ENCODE measurements at places on chromosomes 5 and 9.

GRCh38 chr5:150904479-150905311, at the start of gene ZNF300:
ZNF300 (minus strand) TSS chr5:150904980; CDS start chr5:150903155, 1,825 bp downstream.
- peak; percentile 83 for DNase-seq

GRCh38 chr9:32382565-32383320, 1.7 kb upstream of the ACO1 start:
- DNase-seq: no peak

- no peak for DNase-seq
Observed at GRCh38 chr9:93909242-93909616, 45.9 kb downstream of the BARX1 start.

DNA sequence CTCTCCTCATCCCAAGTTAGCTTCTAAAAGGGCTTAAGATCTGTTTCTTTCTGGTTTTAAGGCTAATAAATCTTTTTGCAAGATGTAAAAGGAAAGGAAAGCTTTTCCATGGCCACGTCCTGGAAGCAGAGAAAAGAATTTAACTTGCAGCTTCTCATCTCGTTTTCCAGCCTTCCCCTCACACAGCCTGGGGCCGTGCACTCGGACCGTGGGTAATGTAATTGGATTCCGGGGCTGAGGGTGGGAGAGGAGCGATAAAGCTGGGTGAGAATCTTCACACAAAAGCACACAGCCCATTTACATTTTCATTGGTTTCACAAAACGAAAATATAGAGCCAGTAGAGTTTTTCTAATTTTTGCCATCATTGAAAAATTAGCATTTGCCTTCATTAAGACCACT, 91.2 kb downstream of the IRX2 start:
- DNase-seq: no peak

GRCh38 chr5:155455791-155456514, 442.4 kb downstream of the KIF4B start:
- no peak for DNase-seq

DNA sequence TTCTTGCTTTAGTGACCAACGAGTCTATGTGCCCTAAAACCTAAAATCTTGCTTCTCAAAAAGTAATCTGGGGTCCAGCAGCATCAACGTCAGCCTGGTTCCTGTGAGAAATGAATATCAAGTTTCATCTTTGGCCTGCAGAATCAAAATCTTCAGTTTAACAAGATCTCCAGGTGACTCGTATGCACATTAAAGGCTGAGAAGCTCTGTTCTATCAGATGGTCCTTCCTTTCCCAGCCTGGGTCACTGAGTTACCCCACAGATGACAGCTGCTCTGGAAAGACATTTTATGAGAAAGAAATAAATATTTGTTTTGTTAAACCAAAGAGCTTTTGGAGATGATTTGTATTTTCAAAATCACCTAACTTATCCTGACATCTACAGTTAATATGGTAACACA, 75.8 kb downstream of the ADAMTSL1 start:
- DNase-seq: no peak

DNA sequence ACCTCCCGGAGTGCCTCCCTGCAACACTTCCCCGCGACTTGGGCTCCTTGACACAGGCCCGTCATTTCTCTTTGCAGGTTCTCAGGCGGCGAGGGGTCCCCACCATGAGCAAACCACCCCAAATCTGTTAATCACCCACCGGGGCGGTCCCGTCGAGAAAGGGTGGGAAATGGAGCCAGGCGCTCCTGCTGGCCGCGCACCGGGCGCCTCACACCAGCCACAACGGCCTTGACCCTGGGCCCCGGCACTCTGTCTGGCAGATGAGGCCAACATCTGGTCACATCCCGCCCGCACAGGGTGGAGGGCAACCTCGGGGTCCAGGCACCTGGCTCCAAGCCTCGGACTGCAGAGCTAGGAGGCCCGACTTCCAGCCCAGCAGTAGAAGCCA, 776 bp upstream of the TERT start:
- no peak for DNase-seq

DNA sequence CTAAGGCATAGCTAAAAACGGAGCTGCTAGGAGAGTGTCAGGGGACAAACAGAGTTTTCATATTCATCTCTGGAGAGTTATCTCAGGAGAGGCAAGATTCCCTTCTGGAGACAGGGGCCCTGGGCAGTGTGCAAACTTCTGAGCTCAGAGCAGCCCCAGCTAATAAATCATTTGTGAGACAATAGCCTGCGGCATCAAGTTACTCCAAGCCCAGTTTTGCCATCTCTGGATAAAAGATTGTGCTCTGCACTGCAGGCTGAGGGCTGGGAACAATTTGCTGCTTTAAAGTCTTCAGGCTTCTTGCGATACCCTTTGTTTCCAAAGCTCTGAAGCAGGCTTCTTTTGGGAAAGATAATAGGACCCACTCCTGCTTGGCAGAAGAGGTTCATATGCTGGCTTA, 164.3 kb upstream of the BRINP1 start:
- DNase-seq: no peak

GRCh38 chr5:37850226-37850865, 10.5 kb upstream of the GDNF start:
- no peak for DNase-seq

DNA sequence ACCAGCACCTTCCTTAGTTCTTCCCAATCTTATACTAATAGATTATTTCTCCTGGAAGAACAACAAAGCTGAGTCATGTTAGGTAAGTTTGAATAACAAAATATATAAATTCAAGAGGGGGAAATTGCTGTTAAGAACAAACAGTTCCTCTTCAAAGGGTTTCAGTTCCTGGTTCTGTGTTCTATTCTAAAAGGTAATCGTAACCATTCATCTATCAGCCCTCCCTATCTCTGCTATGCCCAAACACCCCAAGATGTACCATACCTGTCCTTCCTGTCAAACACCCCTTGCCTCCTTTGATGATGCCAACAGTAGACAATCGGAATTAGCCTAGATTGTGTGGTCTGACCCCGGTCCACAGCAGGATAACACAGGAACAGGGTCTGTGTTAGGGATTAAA, 4.2 kb upstream of the RNF180 start:
- no peak for DNase-seq

Measured in uterus (tissue), 4 donors.